SIG-M5 (cell line): ENCODE measurements at places on chromosomes 5 and 9.

DNA sequence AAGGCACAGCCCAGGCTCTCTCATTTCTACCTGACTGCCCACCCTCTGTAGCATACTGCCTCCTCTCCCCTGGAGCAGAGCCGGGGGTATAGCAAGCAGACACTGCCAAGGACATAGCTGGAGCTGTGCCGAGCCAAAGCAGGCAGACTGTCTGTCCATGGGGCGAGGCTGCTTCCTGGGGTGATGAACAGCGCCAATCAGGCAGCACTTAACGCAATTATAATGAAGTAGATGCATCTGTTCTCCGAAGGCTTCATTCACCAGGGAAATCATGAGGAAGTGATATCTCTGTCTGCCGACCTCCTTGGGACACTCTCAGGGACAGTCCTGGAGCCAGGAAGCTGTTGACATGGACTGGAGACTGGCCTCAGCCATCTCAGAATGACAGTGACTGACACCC, 230.7 kb downstream of the ASTN2 start:
- no peak for DNase-seq

DNA sequence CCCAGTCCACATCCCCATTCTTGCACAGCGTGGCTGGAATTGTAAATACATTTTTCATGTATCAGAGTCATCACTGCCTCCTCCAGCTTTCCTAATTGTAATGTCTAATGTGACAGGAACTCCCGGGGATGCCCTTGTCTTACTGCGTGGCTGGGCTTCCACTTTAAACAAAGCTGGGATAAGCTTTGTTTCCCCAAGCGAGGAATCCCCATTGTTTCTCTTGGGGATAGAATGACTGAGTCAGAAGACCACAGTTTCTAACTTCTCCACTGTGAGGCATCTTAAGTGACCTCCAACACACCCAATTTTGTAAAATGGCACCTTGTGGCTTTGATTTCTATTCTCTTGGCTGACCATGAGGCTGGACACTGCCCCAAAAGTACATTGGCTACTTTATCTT, 22.4 kb downstream of the ARPC5L start:
- no peak for DNase-seq

GRCh38 chr5:32020946-32021345, 153.2 kb downstream of the GOLPH3 start:
- no peak for DNase-seq

- no peak for DNase-seq
These were observed 231.5 kb downstream of the ZNF608 start for GRCh38 chr5:124514956-124515355.

DNA sequence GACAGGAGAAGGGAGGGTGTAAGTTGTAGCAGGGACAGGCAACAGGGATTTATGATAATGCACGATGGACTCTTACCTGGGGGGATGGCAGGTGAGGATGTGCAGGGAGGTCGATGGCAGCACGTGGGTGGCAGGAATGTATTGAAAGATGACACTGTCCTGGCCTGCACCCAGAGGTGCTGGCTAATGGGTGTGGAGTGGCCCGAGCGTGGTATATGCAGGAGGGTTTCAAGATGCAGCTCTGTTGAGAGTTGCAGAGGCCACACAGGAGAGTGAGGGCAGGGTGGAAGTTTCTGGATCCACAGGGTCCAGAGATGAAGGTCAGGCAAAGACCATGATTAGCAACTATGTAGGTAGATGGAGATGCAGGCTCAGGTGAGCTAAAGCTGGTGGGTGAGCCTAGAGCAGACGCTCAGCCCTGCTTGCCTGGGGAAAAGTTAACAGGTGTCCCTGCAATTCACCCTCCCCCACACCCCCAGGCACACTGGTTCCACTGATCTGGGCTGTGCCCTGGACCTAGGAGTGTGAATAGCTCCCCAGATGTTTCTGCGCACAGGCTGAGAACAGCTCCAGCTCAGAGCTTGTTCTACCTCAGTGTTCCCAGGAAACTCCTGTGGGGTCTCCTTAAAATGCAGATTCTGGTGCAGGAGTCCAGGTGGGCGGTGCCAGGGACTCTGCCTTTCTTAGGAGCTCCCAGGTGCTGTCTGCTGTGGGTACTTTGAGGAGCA, 21.5 kb upstream of the S1PR3 start:
- DNase-seq: no peak

- DNase-seq: no peak
These were observed 196.6 kb downstream of the GNA14 start for GRCh38 chr9:77451507-77451906.

DNA sequence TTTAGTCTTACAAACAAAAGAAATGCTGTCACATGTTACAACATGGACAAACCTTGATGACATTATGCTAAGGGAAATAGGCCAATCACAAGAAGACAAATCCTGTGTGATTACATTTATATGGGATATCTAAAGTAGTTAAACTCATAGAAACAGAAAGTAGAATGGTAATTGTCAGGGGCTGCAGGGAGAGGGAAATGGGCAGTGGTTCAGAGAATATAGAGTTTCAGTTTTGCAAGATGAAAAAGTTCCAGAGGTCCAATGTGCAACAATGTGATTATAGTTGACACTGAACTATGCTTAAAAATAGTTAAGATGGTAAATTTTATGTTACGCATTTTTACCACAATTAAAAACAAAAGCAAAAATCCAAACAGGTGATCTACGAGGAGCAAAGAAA, 265.5 kb downstream of the NDUFS4 start:
- DNase-seq: no peak

DNA sequence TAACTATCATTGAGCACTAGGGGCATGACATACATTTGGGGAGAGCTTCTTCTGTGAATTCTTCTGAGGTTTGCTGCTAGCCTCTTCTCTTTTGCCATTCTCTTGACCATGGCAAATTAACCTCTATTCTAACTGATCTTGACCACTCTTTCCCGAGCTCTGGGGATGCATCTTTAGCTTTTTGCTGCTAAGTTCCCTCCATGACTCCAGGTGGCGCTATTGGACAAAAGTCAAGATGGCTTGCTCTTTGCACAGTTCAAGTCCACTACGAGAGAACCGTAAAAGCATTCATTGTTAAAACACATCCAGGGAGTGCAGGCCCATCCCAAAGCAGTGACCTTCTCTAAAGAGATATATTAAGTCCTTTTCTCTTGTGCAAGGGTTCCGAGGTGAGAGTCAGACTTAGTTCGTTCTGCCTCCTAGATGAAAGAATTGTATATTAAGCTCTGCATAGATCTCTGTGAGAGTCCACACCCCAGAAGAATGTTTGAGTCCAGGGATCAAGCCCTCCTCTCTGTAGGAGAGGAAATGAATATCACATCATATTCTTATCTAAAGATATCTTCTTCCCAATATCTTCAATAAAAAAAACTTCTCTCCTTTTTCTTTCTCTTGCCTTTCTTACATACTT, 1152.9 kb upstream of the CDH6 start:
- DNase-seq: no peak

DNA sequence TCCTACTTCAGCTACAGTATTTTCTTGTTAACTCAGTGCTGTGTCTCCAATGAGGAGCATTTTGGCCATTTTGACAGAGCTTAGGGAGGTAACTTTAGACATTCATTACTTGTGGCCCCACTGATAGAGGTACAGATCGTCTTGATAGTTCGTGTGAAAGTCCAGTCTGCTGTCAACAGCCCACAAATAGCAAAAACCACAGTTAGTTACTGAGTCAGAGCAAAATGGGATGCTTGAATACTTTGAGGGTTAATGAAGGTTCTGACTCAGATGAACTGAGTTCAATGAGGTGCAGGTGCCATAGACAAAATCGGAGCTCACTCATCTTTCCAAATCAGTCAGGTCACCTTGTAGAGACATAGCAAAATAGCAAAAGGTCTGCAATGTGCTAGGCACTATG, 163.1 kb upstream of the TLE4 start:
- DNase-seq: no peak

- no peak for DNase-seq
These were observed 11.8 kb downstream of the COL5A1 start for GRCh38 chr9:134653259-134654009.

DNA sequence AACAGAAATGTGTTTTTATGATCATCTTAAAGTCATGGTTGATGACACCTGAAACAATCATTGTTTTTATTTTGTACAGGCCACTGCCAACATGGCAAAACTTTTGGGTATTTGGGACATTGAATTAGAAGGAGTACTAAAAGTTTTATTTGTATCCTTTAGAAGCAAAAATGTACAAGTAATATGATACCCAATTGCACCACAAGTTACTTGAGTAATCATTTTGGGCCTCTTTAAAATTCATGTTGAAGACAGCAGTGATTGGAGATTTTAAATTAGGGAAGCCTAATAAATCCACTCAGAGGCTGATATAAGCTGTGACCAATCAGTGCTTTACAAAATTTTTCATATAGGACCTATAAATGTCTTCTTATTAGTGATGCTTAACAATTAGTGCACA, 212.9 kb downstream of the MARCHF11 start:
- DNase-seq: no peak

GRCh38 chr9:29245351-29245750, 1672.1 kb upstream of the C9orf72 start:
- DNase-seq: no peak

DNA sequence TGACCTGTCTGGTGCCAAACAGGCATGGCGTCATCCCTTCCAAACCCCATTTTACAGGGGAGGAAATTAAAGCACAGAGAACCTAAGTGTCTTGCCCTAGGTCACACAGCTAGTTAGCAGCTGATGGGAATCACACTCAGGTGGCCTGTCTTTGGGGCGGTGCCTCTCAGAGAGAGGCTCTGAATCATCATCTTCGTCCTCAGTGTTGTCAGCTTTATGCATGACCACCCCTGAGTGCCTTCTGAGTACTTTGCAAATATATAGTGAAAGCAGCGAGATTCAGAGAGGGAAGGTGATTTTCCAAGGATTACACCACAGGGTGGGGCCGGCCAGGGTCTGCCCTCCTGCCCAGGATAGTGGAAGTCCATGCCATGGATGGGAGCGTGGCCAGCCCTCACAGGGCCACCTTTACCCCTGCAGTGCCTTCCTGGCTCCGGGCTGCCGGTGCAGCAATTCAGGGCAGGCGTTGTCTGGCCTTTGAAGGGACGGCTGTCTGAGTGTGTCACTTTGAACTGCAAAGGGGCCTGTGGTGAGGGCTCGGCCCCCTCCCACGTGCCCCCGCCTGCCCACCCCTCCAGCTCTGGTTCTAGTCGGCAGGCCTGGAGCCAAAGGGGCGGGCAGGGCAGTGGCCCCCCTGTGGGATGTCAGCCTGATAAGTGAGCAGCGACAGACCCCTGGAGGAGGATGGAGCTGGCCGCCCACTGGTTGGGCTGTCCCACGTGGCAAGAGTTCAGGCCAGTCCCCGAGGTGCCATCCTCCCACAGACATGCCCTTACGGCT, 16.9 kb downstream of the LMX1B start:
- DNase-seq: no peak

DNA sequence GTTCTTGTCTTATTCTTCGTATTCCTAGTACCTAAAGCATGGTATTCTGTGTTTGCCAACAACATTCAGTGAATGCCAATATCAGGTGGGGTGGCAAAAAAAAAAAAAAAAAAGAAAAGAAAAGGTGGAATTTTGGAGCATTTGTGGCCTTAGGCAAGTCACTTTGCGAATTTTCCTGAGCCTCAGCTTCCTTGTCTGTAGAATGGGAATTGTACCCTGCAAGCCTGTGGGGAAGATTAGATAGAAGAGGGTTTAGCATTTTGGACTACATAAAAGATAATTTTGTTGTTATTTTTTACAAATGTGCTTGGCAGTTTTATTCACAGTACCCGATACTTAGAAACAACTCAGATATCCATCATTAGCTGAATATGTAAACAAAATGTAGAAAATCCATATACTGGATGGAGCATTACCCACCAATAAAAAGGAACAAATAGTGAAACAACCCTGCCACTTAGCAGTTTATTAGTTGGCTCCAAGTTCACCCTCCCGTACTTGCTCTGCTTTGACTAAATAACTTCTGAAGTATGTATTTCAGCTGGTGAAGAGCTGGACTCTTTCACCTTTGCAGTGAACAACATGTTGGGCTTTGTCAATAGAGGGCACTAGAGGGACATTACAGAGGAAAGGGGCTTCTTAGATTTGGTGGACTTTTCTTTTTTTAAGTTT, 13.6 kb downstream of the UBE2D2 start:
- DNase-seq: no peak

DNA sequence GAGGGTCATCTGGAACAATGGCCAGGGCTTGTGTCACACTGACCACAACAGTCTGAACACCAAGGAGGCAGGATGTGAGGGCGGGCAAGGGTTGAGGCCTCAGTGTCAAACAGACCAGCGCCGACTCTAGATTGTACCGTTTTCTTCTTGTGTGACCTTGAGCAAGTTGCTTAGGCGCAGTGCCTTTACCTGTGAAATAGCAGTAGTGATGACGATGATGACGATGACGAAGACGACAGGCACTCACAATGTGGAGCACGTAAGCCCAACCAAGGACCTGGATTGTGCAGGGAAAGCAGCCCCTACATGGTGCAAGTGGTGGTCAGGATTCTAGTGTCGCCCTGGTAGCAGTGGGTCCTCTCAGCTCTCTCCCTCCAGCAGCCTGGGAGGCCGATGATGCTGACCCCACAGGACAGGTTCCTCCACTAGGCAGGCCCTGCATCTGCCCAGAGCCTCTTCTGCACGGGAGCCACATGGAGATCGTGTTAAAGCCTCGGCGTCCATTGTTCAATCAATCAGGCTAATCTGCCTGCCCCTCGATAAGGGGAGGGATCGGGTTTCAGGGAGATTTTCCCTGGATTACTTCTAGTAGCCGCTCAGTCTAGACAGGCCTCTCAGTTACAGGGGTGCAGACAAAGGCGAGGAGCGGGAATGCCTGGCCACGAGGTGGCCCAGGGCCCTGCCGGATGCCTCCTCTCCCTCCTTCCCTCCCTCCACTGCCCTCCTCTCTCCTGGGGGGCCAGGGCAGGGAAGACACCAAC, 91.7 kb downstream of the MACROH2A1 start:
- no peak for DNase-seq

GRCh38 chr5:8213701-8214240, 344.8 kb downstream of the MTRR start:
- no peak for DNase-seq

GRCh38 chr5:178996156-178996555, 1.0 kb upstream of the GRM6 start:
- DNase-seq: no peak

DNA sequence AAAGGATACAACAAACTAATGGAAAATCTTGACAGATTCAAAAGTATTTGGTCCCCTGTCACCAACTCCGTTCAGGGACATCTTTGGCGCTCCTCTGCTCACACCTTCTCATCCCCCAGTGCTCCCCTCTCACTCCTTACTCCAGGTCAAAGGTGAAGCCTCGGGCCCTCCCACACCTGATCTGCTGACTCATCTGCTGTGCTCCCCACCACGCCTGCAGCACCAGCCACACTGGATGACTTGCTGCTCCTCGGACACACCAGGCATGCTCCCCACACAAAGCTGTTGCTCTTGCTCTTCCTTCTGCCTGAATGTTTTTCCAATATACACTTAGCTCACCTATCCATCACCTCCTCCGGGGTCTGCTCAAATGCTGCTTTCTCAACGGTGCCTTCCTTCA, 123.4 kb downstream of the ESM1 start:
- DNase-seq: no peak

- DNase-seq: no peak
These were observed 26.0 kb downstream of the ZCCHC7 start for GRCh38 chr9:37146410-37146809.

GRCh38 chr5:72653586-72653985, 146.4 kb upstream of the ZNF366 start:
- no peak for DNase-seq

GRCh38 chr9:71783120-71783523, 14.8 kb upstream of the CEMIP2 start:
- no peak for DNase-seq
